ENCODE measurements at places on chromosomes 12 and 14.

GRCh38 chr14:39876916-39877315 is 444.7 kb upstream of the FBXO33 start:
- no peak for DNase-seq

- peak; percentile 33 for DNase-seq
Observed at GRCh38 chr12:9868311-9868801, 798 bp downstream of the CLEC2B start.

DNA sequence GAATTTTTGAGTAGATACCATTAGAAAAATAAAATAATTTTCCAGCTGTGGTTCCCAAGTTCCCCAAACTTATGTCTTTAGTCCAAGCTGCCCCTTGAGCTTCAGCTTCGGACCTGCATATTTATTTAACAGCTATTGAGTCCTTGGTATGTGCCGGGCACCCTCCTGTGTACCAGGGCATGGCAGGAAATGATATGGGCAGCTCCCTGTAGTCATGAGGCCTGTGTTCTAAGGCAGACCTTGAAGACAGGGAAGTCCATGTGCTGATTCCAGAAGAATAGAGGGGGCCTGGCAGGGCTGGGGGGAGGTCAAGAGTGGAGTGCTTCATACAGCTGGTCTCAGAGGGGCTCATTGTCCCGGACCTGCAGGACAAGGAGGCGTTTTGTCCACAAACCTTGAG is 29.2 kb downstream of the TRAF3 start:
- DNase-seq, result no peak

DNA sequence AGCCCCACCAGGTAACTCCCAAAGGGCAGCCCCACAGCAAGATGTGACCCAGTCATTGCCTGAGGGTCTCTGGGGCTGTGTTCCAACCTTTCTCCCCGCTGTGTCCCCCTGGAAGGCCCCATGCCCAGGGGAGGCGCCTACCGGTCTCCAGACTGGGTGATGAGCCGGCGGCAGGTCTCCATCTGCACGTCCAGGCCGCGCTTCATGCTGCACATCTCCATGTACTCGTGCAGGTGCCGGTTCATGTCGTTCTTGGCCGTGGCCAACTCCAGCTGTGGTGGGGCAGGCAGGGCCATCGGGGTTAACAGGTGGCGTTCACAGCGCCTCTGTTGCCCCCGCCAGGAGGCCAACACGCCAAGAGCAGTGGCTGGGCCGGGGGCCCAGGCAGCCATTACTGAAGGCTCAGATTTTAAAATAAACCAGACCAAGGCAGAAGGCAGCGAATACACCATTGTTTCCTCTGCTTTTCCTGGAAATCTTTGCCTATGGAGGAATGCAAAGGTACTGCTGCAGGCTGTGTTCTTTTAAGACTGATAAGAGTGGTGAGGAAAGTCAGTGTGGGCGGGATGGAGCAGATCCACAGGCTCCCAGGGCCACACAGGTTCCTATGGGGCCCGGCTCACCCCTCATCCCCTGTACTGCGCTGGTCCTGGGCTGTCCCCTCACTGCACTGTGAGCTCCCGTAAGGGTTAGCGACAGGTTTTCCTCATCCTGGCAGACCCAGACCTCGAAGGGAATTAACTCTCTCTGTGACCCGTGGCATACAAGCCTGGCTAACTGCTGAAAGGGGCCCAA is 7.3 kb downstream of the GAPDH start:
- no peak for DNase-seq

DNA sequence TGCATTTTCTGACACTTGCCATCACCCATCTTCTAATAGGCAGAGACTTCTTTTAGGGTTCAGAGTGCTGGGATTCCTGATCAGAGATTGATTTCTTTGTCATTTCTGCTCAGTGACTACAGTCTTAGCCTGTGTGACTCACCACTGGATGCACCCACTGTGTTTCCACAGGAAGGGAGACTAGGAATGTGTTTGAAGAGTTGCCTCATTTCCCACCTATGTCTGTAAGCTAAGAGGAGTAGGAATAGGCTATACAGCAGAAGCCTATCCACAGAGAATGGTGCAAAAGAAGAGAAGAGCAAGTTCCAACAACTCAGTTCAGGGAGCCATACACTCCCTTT is 60.2 kb upstream of the ACTN1 start:
- DNase-seq, result no peak

- DNase-seq, result no peak
Observed at GRCh38 chr12:120961604-120962531, 16.5 kb upstream of the HNF1A start.

- DNase-seq, result no peak
Observed at GRCh38 chr12:123468786-123469185, 10.8 kb downstream of the SNRNP35 start.

Data from Kasumi-1 (cell line).